ENCODE measurements at places on chromosomes 4 and X.

DNA sequence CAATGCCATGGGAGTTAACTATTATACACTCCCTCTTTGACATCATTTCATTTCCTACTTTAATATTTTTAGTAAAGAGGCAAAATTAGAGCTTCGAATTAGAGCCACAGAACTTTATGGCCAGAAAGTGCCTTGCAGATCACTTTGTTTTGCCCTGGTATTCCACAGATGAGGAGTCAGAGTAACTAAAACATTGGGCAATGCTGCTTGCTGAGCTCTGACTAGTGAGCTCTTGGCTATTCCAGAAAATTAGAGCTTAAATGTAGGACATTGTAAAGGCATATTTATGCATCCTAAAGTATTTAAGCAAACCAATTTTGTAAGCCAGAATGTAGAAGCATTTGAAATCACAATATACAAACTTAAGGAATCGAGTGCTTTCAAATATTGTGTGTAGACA lies 6.3 kb upstream of the ZNF827 start:
- DNase-seq = no peak

GRCh38 chrX:111874241-111874640 lies 1.7 kb upstream of the TRPC5OS start:
- DNase-seq = no peak

- no peak for DNase-seq
These were observed 25.4 kb downstream of the SEC31A start for GRCh38 chr4:82865592-82865991.

DNA sequence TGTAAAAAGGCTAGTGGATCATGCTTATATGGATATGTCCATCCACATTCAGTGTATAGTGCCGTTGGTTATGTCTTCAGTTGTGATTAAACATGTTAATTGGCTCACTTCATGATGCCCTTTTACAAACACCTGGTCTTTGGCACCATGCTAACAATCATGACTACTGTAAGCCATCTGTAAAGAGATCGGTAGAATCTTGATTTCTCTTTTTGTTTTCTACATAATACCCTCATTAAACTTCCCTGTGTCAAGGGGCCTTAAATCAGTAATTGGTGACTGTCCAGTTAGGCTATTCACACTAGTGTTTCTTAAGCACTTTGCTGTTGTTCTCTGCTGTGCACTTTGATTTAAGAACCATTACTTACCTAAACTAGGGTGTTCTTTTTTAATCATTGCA lies 475.2 kb downstream of the RPA4 start:
- no peak for DNase-seq

DNA sequence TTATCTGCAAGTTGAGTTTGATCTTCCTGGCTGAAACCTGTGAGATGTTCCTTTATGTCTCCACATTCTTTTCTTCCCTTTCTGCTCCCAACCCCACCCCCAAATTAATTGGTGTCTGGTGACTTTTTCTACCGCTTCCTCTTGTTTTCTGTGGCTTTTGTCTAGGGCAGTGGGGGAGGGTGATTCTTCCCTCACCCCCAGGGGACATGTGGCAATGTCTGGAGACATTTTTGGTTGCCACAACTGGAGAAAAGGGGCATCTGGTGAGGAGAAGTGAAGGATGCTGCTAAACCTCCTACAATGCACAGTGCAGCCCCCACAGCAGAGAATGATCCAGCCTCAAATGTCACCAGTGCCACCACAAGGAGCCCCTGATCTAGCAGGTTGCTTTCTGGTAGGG lies 152.9 kb downstream of the NHS start:
- no peak for DNase-seq

- DNase-seq = no peak
These were observed 21.2 kb downstream of the NKX3-2 start for GRCh38 chr4:13523105-13523477.

DNA sequence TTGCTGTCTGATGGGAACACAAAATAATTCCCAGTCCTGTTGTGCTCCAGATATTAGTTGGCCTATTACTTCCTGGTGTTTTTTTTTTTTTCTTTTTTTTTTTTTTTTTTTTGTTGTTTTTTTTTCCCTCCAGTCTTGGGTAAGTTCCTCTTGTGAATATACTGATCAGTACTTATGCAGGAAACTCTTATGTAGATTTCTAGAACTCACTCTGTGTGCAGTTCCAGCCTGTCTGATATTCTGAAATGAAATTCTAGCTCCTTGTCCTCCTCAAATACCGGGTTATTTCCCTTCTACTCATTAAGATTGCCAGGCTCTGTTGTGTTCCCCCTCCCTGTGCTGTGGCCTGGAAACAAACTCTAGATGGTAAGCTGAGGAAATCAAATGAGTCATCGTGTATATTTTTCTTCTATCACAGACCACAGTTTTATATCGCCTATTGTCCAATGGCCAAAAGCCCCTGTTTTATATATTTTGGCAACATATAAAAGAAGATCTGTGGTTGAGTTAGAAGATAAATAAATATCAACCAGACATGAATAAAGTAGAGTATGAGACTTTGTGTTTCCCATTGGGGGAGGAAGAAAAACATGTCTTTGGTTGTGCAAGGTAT lies 124.3 kb upstream of the UGT8 start:
- DNase-seq = no peak

DNA sequence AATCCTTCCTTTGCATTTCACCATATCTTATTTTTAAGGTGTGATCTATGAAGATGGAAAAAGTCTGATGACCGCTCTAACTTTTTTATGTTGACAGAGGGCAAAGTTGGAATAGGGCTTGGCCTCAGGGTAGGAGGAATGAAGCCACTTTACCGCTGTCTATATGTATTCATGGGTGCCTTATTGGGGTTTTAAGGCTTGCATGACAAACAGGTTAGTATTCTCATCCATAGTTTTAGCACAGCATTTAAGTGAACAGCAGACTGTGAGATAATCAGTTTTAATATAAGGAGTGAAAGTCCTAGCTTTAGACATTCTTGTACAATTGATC lies 81.7 kb upstream of the BMP2K start:
- no peak for DNase-seq

DNA sequence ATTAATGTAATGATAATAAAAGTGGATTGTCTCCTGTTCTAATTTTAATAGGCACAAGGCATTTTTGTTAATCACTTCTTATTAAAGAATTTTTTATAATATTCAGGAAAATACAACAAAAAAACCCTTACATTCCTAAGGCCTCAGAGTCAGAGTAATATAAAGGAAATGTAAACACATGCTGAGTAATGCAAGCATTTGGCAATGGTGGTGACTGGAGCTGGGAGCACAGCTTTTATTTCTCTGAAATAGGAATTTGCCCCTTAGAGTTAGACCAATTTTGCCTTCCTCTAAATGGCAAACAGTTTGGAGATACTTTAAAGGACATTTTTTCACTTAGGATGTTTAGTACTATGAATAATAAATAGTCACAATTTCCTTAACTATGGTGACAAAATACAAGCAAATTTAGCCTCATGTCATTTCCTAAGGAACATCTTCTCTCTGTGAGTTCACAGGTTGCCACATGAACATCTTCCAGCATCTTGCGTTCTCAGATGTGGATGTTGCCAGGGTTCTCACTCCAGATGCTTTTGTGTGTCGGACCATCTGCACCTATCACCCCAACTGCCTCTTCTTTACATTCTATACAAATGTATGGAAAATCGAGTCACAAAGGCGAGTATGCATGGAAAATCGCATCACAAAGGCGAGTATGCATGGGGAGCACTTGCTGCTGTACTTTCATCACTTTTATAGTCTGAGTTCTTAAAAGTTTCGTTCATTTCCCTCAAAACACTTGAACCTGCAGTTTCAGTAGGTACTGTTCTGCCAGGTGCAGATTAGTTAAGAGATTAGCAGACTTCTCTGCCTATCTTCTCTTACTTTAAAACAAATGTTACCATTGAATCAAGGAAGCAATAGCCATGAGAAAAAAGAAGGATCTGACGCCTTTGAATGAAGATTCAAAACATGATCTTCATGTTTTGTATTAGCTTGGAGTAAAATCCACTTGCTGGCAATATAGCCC lies 15.9 kb upstream of the F11 start:
- DNase-seq = no peak

DNA sequence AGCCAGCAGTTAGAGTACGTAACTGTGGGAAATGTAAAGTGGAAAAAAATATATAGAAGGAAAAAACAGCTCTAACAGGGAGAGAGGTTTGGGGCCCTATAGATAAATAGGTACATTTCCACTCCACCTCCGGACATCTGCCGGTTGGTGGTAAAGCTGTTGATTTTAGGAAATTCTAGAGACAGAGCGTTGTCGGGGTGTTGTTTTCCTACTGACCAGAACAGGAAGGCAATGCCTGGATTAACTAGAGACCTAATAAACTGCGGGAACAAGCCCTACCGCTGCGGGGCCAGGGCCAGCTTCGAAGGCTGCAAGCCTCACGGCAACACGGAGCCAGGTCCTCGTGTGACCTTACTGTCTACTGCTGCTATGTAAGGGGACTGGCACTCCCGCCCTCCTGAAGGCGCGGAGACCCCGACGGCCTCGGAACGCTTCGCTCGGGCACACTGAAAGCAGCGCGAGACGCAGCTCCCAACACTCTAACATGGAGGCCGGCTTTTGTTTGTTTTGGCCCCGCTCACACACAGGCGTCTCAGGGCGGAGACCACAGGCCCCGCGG lies 702 bp upstream of the CDKN2AIP start:
- no peak for DNase-seq

DNA sequence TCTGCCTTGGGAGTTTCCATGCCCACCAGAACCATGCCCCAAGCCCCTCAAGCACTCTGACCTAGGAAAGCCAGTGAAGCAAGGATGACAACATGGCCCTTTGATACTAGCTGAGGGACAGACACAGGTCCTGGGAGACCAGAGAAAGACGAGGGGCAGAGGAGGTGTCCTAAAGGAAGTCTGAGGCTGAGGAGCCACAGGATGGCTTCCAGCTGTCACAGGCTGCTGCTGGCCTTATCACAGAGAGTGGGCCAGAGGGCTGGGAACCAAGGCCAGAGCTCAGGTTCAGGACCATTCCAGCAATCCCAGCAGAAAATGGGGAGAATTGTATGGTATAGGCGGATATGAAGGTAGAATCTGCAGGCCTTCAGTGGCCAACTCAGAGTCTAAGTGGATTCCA lies 31.7 kb upstream of the MSANTD1 start:
- DNase-seq = no peak
